Thymus (tissue), 14 donors: ENCODE measurements at places on chromosomes 3 and 15.

- DNase-seq = no peak
These were observed 131.1 kb upstream of the BFSP2 start for GRCh38 chr3:133268726-133269134.

DNA sequence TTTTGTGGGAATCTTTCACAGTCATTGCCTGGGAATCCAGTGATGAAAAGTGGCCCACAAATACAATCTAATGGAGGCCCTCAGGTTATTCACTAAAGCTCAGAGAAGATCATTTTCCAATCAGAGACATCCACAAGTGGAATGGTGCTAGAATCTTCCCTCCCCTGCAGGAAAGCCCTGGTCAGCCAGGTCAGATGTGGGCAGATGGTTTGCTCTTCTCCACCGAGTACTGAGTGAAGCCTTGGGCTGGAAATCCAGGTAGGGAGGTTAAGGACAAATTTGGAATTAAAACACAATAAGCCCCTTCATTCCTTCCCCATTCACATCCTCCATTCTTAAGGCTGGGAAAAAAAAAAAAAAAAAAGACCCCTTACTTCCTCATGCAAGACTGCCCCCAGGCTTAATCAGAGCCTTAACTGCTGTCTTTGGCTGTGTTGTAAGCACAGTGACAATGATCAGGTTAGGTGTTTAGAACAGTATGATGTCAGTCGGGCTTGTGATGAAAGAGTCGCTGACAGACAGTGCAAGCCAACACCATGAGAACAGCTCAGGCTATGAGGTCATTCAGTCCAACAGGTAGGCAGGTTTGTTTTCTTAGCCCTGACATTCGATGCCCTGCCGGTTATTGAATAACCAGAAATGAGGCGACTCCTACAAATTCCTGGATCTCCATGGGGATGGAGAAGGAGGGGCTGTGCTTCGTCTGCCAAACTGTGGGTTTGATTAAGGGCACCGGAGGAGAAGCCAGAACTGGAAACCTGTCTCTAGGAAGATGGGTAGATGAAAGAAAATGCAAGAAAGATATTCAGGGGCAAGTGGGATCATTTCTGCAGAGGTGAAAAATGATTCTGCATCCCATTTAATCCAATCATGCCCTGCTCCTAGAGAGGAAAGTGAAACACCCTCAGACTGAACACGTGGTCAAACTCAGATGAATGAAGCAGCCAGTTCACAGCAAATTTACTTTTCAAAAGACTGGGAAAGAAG is 23.5 kb upstream of the HES1 start:
- DNase-seq = no peak

DNA sequence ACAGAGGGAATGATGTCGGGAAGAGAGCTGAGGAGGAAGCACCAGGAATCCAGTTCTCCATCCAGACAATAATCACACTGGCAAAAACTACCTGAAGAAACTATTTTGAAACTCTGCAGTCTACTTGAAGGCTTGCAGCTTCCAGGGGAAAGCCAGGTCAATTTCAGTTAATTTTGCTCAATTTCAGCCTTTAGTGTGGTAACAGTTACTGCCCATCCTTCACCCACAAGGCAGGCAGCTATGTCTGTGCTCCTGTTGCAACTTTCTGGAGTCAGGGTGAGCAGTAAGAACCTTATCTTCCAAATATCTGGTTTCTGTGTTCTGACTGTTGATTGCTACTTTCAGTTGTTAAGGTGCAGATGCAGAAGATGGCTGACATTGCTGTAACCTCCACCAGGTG is 221.7 kb downstream of the ADAMTS17 start:
- no peak for DNase-seq

DNA sequence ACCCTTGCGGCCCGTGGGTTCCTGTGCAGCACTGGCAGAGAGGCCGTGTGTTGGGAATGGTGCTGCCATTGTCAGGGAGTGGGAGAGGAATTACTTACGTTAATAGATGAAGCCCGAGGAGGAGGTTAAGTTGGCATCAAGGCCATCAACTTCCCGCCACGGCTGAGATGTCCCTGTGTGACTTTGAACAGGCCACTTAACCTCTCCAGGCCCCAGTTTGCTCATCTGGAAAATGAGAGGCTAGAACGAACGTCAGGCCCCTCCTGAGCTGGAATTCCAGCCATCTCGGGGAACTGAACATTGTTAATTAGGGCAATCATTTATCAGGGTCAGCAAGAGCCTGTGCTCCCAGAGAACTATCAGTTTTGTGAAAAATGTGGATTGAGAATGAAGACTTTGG is 91.4 kb upstream of the MYZAP start:
- no peak for DNase-seq

DNA sequence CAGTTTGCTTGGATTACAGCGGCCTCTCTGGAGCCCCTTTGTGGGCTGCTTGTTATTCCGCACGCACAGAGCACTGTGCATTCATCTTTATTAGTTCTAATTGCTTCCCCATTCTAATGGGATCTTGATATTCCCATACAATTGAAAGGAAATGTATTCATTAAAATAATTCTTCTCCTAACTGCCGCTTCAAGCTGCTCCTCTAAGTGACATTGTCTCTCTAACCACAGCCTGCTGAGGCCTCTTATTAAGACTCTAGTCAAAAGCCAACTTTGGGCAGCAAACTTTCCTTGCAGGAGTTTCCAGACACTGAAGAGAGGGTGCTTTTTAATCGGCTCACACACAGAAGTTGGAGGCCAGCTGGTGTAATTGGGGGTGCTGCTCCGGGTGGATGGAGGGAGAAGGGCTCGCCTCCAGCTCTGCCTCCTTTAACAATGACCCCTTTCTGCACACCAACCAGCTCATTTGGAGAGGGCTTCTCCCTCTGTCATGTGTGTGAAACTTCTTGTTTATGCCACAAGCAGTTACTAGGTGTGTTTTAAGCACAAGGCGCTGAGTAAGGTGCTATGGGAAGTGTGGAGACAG is 5.6 kb upstream of the MAGEF1 start:
- DNase-seq = no peak

GRCh38 chr3:63400246-63400860 is 122.2 kb downstream of the SYNPR start:
- no peak for DNase-seq

DNA sequence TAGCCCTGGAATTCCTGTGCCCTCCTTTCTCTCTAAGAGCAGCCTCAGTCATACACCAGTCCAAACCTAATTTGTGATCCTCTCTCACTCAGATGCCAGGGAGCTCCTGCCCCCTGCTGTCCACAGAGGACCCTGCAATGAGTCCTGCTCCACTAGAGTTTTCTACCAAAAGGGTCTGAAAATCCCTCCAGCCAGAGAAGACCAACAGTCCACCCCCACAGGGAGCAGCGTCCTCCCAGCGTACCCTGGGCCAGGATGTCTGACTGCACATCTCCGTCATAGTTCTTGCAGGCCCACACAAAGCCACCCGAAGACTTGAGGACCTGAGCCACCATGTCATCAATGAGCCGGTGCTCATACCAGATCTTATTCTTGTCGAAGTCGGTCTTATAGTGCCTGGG is 15.4 kb downstream of the IDH2 start:
- no peak for DNase-seq

GRCh38 chr3:31132132-31132769 is 237.8 kb upstream of the GADL1 start:
- DNase-seq = no peak

DNA sequence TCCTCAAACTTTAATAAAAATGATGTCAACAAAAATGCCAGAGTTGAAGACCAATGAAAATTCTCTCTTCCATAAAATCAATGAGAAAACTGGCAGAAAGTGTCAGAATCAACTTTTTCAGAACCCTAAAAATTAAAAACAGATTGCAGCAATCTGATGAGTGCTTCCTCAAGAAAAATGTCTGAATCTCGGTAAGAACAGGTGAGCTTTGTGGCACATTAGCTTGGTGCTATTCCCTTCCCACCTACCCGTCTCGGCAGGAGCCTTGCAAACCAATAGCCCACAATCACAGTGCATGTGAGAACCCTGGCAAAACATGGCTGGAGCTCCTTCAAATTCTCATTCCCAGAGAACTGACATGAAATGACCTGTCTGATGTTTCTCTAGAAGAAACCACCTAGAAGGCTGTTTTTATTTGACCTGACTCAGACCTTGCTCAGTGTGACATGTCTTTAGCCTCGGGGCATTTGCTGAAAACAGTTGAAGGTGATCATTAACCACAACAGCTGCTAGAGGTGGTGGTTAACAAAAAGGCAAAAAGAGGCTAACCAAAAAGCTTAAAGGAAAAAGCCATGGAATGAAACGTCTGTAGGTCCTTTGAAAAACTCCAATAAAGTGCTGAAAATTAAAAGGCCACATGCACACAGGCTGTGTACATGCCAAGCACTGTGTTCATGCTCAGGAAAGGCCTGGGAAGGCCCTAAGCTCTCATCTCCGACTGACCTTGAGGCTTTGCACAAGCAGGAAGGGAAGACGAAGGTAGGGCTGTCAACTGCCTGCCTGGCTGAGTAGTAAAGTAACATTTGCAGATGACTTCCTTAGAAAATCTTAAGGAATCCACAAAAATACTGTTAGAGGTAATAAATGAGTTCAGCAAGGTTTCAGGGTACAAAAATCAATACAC is 253.0 kb upstream of the NSMCE3 start:
- DNase-seq = no peak

DNA sequence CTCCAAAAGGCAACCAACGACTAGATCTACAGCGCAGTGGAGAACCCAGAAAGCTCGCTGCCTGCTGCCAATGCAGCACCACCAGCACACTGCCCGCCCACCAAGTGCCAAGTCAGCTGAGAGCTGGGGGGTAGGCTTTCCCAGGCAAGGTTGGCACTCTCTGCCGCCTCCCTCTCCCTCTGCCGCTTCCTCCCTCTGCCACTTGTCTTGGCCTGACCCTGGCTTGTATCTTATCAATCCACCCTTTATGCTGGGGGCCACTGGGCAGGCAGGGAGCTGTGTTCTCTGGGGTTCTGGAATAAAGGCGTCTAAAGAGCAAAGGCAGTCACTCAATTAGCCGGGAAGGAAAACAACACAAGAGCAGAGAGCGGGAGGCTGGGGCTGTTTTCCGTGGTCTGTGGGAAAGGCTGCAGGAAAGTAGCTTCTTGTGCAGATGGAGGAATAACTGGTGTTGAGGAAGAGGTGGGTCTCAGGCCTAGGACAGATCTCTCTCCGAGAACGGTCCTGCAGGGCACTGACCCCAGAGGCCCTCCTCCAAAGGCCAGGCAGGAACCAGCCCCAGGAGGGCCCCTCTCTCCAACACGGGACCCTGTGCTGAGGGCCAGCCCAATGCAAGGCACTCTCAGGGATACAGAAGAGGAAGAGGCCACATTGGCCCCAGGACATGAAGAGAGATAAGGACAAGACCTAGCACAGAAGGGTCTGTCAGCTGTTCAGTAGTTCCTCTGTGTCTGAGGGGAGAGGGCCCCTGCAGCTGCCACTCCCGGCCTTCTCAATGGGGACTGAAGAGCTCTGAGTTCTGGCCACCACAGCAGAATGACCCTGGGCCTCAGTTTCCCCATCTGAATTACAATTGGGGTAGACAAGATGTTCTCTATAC is 30.8 kb downstream of the ACSBG1 start:
- DNase-seq = no peak

DNA sequence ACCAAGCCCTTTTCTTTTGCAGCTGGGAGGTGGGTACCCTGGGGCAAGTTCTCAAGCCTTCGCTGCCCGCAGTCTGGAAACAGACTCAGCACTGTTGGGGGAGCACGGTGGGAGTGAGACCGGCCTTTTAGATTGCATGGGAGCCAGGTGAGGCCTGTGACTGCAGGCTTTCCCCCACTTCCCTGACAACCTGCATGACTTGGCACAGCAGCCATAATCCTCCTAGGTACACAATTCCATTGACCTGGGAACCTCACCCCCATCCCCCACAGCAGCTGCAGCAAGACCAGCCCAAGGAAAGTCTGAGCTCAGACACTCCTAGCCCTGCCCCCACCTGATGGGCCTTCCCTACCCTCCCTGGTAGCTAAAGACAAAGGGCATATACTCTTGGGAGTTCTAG is 52.2 kb upstream of the CCDC80 start:
- no peak for DNase-seq

- no peak for DNase-seq
These were observed 77.5 kb downstream of the RPL22L1 start for GRCh38 chr3:170792471-170792870.

DNA sequence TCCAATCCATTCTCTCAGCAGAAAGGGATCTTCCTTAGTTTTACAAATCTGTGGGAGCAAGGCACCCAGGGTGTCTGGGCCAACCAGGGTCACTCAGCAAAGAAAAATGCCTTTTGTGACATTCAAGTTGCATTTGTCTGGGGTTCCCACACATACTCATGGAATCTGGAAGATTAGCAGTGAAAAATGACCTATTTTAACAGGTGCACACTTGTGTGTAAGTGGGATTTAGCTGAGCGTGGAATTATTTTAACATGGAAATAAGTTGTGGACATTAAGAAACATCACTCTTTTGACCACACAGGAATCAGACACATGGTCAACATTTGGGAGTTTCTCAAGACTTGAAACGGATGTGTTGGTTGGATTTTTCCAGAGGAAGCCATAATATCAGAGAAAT is 234.9 kb downstream of the OPA1 start:
- DNase-seq = no peak

DNA sequence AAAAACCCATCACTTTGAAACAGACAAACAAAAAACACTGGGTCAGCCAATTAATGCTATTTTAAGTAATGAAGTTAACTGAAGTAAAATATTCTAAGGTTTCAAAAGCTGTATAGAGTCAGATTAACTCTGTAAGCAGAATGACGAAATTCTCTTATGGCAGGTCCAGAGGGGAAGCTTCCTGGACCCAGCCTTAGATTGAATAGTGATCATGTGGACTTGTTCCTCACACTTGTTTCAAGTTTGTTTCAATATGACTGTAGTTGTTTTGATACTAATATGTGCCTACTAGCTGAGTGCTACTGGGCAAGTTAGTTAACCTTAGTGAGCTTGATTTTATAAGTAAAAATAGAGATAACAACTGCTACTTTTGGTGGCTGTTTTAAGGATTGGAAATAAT is 32.6 kb downstream of the PLS1 start:
- no peak for DNase-seq

DNA sequence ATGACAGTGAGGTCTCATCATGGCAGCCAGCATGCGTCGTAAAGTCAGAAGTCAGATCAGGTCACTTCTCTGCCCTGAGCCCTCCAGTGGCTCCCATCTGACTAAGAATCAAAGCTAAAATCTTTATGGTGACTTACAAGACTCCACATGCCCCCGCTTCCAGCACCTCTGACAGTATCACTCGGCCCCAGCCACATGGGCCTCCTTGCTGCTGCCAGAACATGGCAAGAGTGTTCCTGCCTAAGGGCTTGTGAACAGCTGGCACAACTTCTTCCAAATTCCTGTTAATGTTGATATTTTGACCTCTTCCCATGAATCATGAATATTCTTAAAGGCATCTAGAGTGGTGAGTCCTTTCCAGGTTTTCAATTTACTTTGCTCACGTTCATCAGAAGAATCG is 20.5 kb downstream of the POLR2M start:
- DNase-seq = no peak

GRCh38 chr15:74950078-74950908 is 6.3 kb downstream of the RPP25 start:
- DNase-seq = peak; percentile 79

DNA sequence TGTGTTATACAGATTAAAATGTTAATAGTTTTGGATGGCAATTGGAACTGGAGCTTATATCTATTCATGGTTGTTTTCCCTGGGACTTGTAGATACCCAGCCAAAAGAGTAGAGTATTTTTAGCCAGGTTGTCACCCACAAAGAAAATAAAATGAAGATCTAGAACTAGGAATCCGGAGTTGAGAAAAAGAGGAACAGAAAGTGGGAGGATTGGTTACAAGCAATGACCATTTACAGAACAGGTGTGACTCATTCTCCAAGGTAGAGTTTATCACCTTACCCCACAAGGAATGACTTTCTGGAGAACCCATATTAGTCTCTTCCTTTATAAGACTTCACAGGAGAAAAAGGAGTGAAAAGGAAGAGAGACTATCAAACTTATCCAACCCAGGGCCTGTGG is 99.8 kb downstream of the TMEM108 start:
- no peak for DNase-seq
